ENCODE measurements at places on chromosomes 11 and 22.

DNA sequence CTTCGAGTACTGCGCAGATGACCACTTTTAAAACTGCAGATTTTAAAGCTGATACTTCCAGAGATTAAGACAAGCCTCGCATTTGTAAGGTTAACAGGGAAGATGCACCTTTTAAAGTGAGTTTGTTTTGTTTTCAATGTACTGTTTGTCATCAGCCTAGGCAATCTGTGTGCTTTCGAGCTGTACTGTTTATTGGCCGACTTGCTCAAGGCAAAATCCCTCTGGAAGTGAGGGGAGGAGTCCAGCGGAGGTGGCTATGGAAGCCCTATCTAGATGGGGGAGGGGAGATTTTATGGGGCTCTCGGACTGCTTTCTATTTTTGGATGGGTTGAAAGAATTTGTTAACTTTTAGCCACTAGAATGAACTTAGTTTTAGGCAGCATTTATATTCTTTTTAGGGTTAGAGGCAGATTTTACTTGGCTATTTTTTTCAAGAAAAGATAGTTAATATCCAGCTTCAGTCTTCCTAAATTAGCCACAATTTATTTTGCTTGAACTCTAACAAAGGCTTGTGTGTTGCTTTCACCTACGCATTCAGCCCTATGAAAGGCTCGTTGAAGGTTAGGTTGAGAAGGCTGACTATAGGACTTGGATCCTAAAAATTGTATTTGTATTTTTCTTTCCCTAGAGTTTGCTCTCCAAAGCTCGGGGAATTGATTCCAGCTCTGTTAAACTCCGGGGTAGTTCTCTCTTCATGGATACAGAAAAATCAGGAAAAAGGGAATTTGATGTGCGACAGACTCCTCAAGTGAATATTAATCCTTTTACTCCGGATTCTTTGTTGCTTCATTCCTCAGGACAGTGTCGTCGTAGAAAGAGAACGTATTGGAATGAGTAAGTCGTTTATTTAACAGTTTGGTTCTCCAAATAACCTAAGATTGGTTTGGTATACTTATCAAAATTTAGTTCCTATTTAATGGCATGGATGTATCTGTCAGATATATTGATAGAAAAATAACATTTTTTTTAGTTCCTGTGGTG lies 2.1 kb downstream of the WEE1 start:
- DNase-seq, result no peak

- no peak for DNase-seq
Observed at GRCh38 chr11:19258641-19259230, 18.0 kb upstream of the E2F8 start.

- no peak for DNase-seq
Observed at GRCh38 chr11:21489416-21490115, 703.3 kb upstream of the ANO5 start.

GRCh38 chr11:2898366-2899079 lies 12.9 kb upstream of the CDKN1C start:
- DNase-seq, result no peak

GRCh38 chr22:36387709-36387958 lies 133 bp downstream of the MYH9 start:
- DNase-seq, result no peak

GRCh38 chr22:39545386-39546365 lies 13.1 kb upstream of the RPS19BP1 start:
- DNase-seq, result no peak

DNA sequence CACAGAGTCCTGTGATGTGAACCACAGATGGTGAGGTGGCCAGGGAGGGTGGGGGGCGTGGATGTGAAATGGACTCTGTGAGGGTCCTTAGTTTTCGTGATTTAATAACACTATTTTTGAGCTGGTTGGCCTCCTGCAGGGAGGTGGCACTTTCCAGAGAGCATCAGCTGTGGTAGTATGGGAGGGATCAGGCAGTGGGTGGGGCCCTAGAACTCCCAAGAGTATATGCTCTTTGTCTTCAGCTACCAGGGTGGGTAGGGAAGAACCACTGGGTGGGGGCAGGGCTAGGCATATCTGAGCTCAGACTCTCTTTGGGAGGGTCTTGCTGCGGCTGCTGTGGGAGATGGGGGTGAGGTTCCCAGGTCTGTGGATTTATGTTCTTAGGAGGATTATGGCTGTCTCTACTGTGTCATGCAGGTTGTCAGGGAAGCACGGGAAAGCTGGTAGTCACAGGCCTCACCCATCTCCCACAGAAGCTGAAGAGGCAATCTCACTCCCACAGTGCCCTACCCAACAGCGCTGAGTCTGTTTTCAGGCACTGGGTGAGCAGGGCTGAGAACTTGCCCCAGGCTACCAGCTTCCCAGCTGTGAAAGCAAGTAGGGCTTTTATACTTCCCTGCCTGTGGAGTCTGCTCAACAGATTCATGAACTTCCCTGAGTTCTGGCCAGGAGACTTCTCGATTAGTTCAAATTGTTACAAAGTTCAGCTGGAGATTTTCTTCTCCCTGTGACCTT lies 47.9 kb upstream of the SNX19 start:
- DNase-seq, result no peak

DNA sequence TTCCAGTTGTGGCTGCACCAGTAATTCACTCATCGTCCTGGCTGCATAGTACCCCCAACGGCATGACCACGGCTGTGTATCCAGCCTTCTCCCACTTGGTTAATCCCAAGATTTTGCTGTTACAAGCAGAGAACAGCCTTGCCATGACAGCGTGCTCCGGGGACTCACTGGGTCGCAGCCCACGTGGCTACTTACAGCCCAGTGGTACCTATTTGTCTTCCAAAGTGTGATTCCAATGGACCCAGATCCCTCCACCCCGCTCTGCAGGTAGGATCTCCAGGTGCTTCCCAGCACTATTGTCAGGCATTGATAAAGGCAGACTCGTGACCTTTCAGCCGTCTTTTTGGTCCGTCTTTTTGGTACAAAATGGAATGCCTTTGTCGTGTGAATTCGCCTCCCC lies 119.0 kb upstream of the FGF3 start:
- DNase-seq, result no peak

GRCh38 chr11:15836795-15837194 lies 519.6 kb downstream of the SOX6 start:
- no peak for DNase-seq

- DNase-seq, result no peak
Observed at GRCh38 chr11:96062134-96062533, 138.2 kb upstream of the MTMR2 start.

- DNase-seq, result no peak
Observed at GRCh38 chr11:1921574-1922141, 2.2 kb downstream of the TNNT3 start.

- DNase-seq, result no peak
Observed at GRCh38 chr11:131665344-131665968, 295.0 kb downstream of the NTM start.

- DNase-seq, result no peak
Observed at GRCh38 chr11:78840623-78841022, 266.0 kb upstream of the NARS2 start.

DNA sequence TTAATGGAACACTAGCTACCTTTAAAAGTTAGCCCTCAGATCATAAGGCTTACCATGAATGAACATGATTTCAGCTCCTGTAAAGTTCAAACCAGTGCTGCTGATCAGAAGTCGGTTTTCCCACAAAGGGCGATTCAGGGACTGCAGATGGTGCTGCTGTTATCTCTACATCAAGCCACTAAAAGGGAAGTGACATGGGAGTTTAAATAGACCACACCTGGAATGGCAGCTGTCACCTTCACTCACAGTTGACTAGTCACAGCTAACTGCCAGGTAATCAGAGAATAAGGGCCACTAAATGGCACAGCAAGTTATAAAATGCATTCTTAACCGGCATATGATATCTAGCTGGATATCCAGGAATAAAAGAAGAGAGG lies 581.1 kb upstream of the ARHGAP42 start:
- DNase-seq, result no peak

DNA sequence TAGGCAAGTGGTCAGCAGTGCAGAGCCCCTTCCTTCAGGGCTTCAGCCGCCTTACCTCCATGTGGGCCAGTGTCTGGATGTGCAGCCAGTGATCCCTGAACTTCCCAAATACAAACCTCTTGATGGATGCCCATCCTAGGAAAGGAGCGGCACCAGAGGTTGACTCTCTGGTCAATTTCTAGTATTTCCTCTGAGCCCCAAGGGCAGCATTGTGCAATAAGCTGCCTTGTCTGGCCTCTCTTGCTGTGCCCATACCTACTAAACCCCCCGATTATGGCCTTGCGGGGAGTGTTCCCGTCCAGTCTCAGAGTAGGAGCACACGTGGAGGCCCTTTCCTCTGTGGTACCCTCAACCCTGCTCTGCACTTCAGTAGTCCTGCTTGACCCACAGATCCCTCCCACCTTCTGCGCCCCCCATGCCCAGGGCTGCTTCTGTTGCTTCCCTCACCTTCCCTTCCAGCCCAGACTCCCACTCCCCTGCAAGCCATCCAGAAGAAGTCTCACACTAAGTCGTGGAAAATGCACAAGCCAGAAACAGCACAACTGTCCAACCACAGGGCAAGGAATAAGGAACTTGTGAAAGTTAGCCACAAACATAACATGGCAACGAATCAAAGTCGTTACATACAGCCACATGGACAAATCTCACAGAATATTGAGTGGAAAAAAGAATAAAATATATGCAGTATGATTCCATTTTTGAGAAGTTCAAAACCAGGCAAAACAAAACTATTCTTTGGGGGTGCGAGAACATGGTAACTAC lies 39.6 kb upstream of the HORMAD2 start:
- no peak for DNase-seq

DNA sequence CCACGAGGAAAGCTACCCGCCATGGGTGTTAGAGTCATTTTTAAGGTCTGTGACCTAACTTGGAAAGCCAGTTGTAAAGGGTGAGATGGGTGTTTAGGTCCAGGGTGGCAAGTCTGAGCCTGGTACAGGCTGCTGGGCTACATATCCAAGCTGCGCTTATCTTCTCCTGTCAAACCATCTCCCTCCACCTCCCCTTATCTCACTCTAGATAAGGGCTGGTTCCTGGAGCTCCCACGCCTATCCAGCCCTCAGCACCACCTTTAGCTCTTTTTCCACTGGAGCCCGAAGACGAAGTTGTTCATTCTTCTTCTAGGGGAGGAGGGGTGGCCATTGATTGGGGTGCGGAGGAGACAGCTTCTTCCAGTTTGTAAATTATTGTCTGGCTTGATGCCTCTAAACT lies 48.5 kb downstream of the MICAL2 start:
- DNase-seq, result no peak

DNA sequence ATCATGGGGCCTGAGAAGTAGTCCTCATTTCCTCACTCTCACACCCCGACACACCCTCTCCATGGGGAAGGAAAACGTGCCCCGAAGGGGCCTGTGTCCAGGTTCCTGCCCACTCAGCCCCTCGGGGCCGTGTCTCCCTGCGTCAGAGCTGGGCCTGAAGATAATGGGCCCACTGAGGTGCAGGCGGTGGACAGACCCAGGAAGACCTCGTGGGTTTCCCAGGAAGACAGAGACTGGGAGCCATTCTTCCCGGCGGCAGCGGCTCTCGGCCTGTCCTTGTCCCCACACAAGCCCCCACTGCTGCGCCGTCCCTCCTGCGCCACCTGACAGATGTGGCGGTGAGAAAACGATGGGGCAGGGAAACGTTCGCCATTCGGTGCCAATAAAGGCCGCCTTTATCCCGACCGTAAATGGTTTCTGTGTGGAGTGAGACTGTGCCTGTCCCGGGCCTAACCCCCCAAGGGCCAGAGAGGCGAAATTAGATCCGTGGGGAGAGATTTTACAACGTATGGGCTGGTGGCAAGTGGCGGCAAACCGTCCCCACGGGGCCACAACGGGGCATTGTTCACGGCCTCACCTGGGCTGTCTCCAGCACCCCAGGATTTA lies 89.0 kb downstream of the CDKN1C start:
- DNase-seq, result no peak

- no peak for DNase-seq
Observed at GRCh38 chr11:45181193-45181888, 34.9 kb downstream of the PRDM11 start.
